Cerebellar cortex (tissue), 1 donor: ENCODE measurements at places on chromosomes 4 and X.

DNA sequence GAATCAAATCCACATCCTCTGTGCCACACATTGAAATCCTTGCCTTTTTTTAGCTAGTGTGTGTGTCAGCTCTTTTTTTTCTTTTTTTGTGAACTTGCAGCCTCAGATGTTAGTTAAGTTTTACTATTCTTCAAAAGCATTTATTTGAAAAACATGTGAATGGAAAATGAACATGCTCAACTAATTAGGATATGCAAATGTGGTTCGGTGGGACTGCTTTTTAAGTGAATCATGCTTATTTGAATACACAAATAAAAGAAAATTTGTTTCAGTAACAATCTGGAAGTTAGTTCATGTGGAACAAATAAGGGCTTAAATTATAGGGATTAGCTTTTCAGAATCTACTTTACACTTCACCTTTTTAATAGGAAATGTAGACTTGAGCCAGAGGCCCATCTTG is 751.5 kb upstream of the FAM241A start:
- no peak for DNase-seq

GRCh38 chr4:24363751-24364150 is 220.6 kb downstream of the DHX15 start:
- peak; percentile 55 for DNase-seq

DNA sequence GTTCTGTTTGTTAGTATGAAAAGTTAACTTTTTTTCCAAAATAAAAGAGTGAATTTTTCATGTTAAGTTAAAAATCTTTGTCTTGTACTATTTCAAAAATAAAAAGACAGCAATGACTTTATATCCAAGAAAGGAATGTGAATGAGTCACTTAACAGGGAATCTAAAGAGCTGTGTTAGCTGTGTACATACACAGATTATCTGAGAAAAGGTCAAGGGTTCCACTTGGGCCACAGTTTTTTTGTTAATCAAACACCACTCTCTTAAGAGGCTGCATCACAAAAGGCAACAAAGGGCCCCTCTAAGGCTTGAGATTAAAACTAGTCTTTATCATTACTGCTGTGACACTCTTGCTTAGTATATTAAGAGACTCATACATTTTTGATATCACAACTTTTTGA is 82.1 kb downstream of the FIP1L1 start:
- no peak for DNase-seq

- no peak for DNase-seq
Measured at GRCh38 chr4:76830964-76831703, 66.8 kb downstream of the SOWAHB start.

DNA sequence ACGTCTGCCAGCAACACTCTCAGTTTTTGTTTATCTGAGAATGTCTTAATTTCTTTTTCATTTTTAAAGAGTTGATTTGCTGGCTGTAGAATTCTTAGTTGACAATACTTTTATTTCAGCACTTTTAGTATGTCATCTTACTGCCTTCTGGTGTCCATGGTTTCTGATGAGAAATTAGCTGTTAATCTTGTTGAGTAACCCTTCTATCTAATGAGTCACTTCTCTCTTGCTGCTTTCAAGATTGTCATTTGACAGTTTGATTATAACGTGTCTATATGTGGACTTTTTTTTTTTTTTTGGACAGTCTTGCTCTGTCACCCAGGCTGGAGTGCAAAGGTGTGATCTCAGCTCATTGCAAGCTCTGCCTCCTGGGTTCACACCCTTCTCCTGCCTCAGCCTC is 24.0 kb upstream of the TMEM255A start:
- DNase-seq = no peak

DNA sequence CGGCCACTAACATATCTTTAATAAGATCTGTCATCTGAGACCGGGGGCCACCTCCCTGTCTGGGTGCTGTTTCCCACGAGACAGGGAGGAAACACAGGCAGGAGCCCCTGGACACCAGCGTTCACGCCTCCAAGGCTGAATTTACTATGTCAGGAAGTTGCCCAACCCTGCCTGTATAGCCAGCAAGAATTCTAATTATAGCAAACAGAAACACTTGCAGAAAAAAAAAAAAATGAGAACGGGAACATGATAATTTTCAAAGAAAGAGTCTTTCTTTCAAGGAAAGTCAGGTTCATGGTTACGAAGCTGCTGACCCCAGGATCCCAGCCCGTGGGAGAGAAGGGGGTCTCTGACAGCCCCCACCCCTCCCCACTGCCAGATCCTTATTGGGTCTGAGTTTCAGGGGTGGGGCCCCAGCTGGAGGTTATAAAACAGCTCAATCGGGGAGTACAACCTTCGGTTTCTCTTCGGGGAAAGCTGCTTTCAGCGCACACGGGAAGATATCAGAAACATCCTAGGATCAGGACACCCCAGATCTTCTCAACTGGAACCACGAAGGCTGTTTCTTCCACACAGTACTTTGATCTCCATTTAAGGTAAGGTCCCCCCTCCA is at the start of gene IL3RA:
Gene IL3RA (plus strand): TSS at position 455 of the 613 bp plus-strand sequence. CDS start 4,981 bp downstream, outside the sequence.
- DNase-seq = no peak

GRCh38 chrX:73903941-73904340 is 340.9 kb downstream of the CHIC1 start:
- no peak for DNase-seq

- peak; percentile 20 for DNase-seq
Measured at GRCh38 chr4:133320576-133321170, 171.6 kb downstream of the PCDH10 start.

DNA sequence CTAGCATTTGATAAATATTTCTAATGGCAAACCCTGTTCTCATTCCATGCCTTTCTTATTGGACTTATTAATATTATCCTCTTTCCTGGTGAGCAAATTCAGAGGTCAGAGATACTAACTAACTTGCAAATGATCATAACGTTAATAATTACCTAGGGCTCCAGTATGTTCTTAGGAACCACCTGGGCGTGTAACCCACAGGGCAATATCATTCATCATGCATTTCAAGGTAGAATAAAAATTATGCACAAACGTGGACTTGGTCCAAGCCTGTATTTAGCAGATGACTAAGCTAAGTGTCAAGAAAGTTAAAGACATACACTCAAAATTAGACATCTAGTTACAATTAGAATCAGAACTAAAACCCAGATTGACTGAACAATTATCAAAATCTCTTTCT is 850.1 kb downstream of the TRIML1 start:
- DNase-seq = no peak

DNA sequence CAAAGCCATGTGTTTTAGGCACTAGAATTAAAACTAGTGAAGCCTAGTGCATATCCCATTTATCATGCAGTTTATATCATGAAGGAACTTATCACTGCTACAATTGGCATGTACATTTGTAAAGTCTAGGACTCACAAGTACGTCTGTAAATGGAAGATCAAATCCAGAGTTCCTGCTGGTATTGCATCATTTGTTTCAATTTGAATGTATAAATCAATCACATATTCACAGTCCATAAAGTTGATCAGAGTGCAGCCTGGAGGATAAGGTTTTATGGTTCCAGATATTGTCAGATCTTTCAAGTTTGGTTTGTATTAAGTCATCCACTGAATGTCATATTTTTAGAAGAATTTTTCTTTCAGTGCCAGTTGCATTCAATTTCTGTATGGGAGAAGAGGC is 32.6 kb upstream of the PDE5A start:
- DNase-seq = no peak

DNA sequence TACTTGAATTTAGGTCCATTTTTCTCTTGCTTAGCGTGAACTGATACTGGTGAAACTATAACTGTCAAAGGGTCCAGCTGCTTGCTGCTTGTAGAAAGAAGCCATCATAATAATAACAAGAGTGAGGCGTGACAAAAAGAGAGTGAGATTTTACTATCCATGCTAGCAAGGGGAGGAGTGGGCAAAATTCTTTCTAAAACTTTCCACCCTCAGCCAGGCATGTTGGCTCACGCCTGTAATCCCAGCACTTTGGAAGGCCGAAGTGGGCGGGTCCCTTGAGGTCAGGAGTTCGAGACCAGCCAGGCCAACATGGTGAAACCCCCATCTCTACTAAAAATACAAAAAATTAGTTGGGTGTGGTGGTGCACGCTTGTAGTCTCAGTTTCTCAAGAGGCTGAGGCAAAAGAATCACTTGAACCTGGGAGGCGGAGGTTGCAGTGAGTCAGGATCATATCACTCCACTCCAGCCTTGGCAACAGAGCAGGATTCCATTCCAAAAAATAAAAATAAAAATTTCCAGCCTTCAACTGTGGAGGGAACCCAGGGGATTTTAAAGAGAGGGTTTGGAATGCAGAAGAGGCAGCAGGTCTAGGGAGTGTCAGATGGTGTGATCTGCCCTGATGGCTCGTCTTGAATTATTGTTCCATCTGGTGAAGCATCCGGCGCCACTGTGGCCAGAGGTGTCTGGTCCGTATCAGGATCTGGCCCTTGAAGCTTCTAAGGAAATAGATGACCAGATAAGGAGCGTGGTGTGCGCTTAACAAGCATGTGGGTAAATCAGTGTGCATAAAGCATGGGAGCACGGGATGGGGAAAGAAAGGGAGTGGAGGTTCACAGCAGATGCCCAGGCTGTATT is 51.8 kb downstream of the LRP2BP start:
- peak; percentile 34 for DNase-seq

- no peak for DNase-seq
Measured at GRCh38 chr4:109649872-109650271, 53.4 kb downstream of the CASP6 start.

GRCh38 chr4:128060121-128060698 is 902 bp upstream of the LARP1B start:
- DNase-seq = no peak

DNA sequence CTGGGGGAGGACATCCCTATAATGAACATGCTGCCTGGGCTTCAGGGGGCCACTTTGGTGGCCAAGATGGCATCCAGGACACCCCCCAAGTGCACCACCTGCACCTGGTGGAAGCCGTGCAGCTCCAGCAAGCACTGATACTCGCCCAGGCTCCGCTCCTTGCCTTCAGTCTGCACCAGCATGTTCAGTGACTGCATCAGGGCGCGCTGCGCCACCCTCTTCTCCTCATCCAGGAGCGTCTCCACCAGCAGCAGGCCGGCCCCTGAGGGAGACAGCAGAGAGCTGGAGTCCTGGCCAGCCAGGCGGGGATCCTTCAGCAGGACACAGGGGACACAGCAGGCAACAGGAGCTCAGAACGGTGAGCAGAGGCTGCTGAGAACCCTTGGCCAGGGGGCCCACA is 11.3 kb upstream of the SLC25A6 start:
- DNase-seq = no peak

- no peak for DNase-seq
Measured at GRCh38 chr4:55169352-55169961, 44.1 kb upstream of the KDR start.

- DNase-seq = peak; percentile 63
Measured at GRCh38 chr4:64158648-64159326, 250.5 kb downstream of the TECRL start.

- no peak for DNase-seq
Measured at GRCh38 chrX:7641141-7641540, 201.8 kb upstream of the VCX start.

- peak; percentile 74 for DNase-seq
Measured at GRCh38 chrX:73943693-73944562, 360.1 kb upstream of the ZCCHC13 start.

- no peak for DNase-seq
Measured at GRCh38 chr4:141788169-141788915, 152.0 kb downstream of the IL15 start.

GRCh38 chr4:156946516-156947424 is 24.8 kb downstream of the PDGFC start:
- DNase-seq = no peak

GRCh38 chr4:179880756-179881155 is 2362.4 kb upstream of the TENM3 start:
- no peak for DNase-seq
